ENCODE measurements at places on chromosomes 1 and 21.

DNA sequence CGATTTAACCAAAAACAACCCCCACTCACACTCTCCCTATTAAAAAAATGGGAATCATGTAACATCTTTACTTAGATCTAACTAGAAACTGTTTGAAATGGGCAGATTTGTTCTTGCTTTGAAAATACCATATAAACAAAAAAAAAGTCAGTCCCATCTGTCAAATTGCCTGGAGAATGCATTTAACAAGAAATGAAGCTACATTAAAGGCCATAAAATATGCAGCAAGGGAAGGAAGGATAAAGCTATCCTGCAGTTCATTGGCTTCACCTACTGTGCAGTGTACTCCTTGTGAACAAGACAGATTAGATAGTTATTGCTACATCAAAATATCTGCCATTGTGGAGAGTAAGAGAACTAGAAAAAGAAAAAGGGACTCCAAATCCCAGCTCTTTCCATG lies 160.5 kb downstream of the LRRC7 start:
- no peak for DNase-seq

GRCh38 chr1:1561801-1562470 lies 12.7 kb downstream of the SSU72 start:
- DNase-seq, result no peak

- no peak for DNase-seq
These were observed 423 bp downstream of the URB1 start for GRCh38 chr21:32392299-32392879.

- DNase-seq, result no peak
These were observed 956 bp downstream of the ATP1A2 start for GRCh38 chr1:160116283-160117147.

DNA sequence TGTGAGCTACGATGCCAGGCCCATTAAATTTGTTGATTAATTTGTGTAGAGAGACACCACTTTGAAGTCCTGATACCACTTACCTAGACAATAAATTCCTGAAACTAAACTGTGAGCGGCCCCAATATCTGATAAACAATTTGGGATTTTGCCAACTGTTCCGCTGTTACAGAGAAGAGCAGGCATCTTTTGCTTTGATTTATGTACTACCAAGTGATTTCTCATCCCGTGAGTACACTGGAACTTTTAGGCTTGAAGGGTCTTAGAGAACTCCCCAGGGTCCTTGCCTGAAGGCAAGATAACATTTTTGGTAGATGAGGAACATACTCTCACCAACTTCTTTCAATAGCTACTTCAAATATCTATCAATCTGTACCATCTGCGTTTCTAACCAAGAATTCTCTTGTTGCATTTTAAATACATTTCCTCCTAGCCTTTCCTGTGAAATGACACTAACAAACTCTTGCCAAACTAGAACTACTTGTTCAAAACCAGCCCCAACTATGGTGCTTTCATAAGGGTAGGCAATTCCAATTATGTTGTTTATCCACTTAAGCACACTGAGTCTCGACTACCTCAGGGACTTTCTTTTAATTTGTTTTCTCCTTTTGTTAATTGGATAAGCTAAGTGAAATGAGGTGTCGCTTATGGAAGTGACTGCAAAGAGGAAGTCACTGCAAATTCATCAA lies 23.2 kb upstream of the SLC30A1 start:
- DNase-seq, result no peak

- DNase-seq, result no peak
These were observed 162.5 kb upstream of the SGIP1 start for GRCh38 chr1:66371233-66372005.

DNA sequence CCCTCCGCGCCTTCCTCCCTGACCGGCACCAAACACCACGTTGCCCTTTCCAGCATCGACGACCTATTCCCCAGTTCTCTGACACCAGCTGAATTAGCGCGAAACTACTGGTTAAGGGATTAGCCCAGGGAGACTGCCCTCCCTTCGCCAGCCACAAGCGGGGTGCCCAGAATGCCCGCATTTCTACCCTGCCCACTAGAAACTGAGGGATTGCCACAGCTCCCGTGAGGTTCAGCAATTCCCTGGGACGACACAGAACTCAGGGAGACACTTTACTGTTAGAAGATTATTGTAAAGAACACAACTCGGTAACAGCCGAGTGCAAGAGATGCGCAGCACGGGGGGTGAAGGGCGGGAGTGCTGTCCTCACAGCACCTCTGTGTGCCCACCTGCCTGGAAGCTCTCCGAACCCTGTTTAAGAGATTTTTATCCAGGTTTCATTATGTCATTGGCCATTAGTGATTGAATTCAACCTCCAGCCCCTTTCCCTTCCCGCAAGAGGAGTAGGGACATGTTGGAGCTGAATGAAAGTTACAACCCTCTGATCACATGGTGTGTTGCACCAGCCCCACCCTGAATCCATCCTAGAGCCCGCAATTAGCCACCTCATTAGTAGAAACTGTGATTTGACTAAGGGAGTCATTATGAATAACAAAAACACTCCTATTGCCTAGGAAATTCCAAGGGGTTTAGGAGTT lies 15.8 kb upstream of the RIPPLY3 start:
- no peak for DNase-seq

GRCh38 chr1:226792368-226792767 lies 53.3 kb upstream of the ITPKB start:
- no peak for DNase-seq

DNA sequence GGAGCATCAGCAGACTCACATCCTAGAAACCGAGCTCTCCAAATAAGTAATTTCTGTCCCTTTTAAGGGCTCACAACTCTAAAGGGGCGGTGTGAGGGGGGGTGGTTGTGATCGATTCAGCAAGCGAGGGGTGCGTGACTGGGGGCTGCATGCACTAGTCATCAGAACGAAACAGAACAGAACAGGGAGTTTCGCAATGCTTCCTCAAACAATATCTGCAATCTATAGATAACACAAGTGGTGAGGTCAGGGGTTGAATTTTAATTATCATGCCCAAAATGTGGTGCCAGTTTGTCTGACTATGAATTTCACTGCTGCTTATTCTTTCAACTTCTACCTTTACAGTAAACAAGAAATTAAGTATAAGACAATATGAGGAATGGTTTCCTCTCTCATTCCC lies 1003.0 kb upstream of the NCAM2 start:
- DNase-seq, result no peak

DNA sequence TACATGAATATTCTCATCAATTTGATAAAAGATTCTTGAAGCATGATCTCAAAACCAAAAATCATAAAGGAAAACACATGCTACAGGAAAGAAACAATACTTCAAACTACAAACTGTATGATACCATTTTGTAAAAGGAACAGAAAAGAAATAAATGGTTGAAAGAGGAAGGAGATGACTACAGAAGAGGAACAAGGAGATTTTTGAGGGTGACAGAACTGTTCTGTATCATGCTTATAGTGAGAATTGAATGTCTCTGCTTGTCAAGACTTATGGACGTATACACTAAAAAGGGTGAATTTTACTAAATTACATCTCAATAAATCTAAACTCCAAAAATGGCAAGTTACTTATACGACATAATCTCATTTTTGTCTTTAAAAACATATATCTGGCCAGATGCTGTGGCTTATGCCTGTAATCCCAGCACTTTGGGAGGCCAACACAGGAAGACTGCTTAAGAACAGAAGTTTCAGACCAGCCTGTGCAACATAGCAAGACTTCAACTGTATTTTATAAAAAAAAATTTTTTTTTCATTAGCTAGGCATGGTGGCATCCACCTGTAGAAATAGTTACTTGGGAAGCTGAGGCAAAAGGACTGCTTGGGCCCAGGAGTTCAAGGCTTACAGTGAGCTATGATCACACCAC lies 125.4 kb downstream of the EIF4G3 start:
- DNase-seq, result no peak

- DNase-seq, result no peak
These were observed 14.0 kb upstream of the GBP5 start for GRCh38 chr1:89286549-89287180.

GRCh38 chr1:24435782-24436365 lies 20.3 kb downstream of the NIPAL3 start:
- DNase-seq, result no peak

DNA sequence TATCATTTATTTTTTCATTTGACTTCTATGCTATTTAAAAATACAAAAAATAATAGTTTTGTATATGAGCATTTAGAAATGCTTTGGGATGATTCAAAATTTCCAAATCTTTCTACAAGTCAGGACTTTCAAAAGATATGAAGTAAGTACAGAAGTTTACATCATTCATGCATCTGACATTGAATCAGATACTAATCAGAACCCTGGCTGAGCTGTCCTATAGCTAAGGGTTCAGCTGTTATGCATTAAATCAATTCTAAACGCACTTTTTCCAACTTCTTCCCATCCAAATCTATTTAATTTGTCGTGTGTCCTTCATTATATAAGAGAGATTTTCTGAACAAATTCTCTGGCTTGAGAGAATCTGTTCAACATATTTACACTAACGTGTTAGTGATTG lies 779.4 kb downstream of the LTN1 start:
- no peak for DNase-seq

DNA sequence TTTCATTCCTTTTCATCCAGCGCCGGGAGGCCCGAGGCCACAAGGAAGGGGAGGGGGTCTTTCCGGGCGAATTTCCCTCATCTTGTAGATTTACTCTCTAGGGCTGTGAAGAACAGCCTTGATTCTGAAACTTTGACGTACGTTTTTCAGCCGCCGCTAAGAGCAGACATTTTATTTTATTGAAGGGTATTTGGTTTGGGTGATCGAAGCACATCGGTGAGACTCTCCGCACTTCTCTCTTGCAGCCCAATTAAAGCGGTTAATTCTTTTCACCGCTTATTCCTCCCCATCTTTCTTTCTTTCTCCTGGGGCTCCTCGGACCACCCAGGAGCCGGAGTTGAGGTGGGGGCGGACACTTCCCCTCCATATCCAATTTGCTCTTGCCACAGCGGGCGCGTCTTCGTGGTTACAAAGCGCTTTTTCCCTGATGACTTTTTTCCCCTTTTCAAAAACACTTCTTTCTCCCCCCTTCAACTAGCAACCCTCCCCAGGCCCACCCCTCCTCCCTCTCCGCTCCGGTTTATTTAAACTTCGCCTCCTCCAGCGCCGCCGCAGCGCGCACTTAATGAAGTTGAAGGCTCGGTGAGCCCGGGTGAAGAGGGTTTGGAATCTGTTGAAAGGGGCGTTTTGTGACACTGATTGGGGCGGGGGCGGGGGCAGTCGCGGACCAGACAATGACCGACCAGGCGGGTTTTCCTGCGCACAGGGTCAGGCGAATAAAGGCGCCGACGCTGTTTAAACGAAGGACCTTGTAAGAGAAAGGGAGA lies 5.9 kb downstream of the FOXD2 start:
- DNase-seq, result no peak

GRCh38 chr1:109447524-109447923 lies 18.8 kb upstream of the SYPL2 start:
- DNase-seq, result no peak

DNA sequence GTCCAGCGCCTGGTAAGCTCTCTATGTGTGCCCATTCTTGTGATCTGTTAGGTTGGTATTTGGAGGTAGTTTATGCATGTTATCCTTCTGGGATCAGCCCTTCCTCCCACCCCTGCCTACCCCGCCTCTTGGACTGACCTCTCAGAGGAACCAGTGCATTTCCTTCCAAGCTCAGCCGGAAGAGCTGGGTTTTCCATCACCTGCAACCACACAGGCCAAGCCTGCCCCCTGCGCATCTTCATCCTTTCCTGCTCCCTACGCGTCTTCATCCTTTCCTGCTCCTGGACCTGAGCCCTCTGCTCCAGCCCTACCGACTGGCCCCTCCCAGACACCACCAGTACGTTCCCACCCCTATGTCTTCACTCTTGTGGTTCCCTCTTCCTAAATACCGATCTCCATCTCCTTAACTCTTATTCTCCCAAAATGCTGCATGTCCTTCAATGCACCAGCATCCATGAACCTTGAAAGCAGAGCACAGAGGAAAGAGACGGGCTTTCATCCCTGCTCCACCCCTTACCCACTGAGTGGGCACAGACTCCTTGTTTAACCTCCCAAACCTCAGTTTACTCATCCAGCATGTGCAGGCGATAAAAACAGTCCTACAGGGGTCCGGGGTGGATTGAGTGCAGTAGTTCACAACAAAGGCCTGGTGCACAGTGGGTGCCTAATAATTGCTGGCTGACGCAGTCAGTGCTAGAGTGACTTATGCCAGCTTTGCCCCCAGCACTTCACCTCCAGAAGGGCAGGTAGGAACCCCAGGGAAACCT lies 526.3 kb downstream of the MATN1 start:
- DNase-seq, result no peak

GRCh38 chr1:155850345-155850744 lies 6.7 kb downstream of the GON4L start:
- DNase-seq, result no peak

DNA sequence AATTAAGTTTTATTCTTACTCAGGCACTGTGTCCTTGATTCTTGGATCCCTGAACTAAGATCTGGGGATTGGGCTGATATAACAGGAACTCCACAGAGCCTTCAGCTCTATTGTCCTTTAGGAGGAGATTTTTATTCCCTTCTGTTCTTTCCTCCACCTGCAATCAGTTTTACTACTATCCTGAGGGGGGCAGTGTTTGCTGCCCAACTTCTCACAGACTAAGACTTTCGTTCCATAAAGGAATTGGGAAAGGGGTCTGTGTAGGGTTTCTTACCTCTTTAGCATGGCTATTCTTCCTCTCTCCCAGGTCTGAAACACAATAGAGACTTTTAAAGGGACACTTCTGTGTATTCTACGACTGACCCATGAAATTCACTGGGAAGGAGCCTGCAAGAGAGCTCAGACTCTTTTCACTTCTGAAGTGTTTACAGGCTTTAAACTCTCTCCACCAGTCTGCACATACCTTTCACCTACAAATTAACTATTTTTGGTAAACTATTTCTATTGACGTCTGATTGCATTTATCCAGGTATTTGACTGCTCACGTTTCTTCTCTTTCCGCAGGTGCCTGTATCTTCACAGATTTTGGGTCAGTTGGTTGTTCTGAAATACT lies 103.3 kb upstream of the DEPDC1 start:
- DNase-seq, result no peak

DNA sequence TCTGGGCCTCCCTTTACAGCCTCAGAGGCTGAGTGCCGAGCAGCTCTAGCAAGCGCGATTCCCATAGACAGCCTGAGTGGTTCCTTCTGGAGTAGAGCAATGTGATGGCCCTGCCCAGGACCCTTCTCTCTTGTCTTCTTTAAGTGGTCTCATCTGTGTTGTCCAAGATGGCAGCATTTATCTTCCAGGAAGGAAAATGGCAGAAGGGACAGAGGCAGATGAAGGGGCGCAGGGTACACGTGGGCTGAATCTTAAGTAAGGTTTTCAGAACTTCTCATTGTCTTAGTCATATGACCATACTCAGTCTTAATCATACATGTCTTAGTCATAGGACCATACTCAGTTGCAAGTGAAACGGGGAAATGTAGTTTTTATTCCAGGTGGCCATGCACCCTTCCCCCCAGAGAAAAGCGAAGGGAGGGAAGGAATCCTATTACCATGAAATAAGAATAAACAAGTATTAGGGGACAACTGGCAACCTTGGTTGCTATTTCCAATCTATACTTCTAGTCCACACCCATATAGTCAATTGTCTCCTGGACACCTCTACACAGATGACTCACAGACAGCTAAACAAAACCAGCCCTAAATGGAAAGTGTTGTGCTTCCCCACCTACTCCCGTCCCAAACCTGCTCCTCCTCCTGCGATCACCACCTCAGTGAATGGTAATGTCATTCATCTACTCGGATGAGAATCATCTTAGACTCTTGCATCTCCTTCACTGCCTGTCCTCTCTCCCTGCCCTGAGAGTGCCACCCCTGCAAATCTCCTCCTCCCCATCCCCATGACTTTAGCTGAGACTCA lies 13.3 kb downstream of the OVAAL start:
- no peak for DNase-seq

- DNase-seq, result no peak
These were observed 70.3 kb upstream of the TINAGL1 start for GRCh38 chr1:31505911-31506497.
